Tibial nerve (tissue), 4 donors: ENCODE measurements at places on chromosomes 5 and 9.
A peak's percentile ranks its signal among the peaks of the same experiment; 100 is the strongest.

- DNase-seq: no peak
Observed at GRCh38 chr5:129724222-129724621, 23.7 kb upstream of the MINAR2 start.

GRCh38 chr9:134163371-134164196, 780 bp downstream of the RNU6ATAC start:
- no peak for DNase-seq

- DNase-seq: no peak
Observed at GRCh38 chr5:68482199-68482598, 266.6 kb downstream of the PIK3R1 start.

GRCh38 chr9:75432888-75433287, 344.6 kb downstream of the OSTF1 start:
- DNase-seq: peak; percentile 37

- no peak for DNase-seq
Observed at GRCh38 chr9:121751686-121752445, 100.4 kb downstream of the DAB2IP start.

- DNase-seq: no peak
Observed at GRCh38 chr5:76351176-76351575, 51.9 kb upstream of the IQGAP2 start.

GRCh38 chr5:160788102-160788660, 63.8 kb downstream of the ATP10B start:
- no peak for DNase-seq

DNA sequence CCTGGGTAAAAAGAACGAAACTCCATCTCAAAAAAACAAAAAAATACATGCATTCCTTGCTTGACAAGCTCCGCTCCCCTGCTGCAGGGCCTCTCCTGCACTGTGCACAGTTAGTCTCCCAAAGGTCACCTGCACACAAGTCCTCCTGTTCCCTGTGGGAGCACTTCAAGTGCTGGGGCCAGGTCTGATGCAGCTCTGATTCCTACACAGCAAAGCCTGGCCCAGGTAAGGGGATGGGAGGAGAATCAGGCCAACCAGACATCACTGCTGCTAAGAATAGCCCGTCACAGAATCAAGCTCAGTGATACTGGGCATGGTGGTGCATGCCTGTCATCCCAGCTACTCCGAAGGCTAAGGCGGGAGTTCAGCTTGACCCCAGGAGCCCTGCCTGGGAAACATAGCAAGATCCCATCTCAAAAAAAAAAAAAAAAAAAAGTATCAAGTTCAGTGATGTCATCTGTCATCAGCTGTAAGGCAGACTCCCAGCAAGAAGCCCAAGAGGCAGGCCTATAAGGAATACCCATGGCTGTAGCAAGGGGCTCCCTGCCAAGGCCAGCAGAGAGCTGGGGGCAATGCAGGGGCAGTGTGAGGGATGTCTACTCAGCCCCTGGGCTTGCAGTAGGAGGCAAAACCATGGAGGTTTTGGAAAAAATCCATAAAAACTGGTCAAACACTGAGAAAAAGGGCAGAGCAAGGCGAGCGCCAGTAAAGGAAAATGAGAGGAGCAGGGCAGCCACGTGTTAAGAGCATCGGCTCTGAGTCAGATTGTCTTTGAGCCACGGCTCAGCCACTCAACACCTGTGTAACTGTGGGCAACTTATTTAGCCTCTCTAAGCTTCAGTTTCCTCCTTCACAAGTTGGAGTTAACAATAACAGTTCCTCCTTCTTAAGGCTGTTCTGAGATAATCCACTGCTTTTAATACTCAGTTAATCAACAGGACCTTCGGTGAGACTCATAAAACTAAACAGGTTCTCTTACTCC, 3.2 kb downstream of the TPM2 start:
- no peak for DNase-seq

- DNase-seq: no peak
Observed at GRCh38 chr9:444528-444927, 229.9 kb downstream of the DOCK8 start.
